ENCODE measurements at places on chromosomes 11 and 22.

DNA sequence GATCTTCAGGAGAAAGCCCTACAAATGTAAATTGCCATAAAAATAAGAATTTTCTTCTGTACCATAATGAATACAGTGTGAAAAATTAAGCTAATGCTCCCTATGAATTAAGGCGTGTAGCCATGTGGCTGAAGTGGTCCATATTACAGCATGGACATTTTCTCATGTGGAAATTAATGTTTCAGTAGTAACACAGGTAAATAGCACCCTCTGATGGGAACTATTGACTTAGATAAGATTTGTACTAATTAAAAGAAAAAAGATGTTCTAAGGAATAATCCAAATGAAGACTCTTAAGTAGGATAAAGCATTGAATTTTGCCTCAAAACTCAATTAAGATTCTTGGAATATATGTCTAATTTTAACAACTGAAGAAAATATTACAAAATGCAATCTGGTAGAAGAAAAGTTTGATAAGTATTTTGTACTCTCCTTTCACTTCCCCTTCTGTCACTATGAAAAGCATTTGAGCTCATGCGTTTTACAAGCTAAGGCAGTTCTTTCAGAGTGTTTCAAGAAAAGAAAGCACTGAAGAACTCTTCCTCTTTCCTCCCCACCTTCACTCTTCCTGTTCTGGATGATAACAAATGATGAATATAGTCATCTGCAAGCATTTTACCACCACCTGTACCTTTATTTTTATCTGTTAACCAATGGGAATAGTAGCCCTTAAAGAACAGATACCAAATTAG lies 9.9 kb upstream of the OR8D2 start:
- DNase-seq: no peak

GRCh38 chr11:6202041-6202440 lies 3.0 kb downstream of the OR52W1 start:
- DNase-seq: no peak

- no peak for DNase-seq
Observed at GRCh38 chr11:76601272-76601671, 69.3 kb downstream of the LRRC32 start.

DNA sequence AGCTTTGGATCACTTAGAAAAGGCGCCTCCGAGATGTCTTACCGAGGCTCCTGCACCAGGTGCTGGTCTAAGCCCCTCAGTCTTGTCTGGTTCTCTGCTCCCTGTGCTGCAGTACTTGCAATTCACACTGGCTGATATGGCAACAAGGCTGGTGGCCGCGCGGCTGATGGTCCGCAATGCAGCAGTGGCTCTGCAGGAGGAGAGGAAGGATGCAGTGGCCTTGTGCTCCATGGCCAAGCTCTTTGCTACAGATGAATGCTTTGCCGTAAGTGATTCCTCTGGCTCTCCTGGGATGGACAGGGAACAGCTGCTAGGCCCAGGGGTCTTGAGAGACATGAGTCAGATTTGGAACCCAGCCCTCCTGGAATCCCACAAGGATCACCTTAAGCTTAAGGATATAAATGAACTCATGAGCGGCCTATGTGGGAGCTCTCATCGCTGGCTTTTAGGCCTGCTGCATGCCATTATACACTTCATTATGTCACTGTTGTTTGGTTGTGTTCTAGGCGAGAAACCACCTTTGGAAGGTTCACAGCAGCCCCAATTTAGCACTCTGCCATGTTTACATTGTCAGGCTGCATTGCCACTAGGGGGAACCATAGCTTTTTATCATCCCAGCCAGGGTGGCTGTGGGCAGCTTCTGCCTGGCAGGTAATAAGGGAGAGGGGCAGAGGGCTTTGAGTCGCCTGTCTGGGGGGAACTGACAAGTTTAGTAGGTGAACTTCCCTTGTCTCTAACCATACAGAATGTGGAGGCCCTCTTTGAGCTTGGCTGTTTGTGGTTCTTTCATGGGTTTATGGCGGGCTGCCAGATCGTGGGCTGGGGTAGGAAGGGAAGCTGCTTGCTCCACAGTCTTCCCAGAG lies 8.5 kb downstream of the ACAD8 start:
- DNase-seq: no peak

GRCh38 chr11:82792822-82793569 lies 59.3 kb upstream of the FAM181B start:
- DNase-seq: no peak

GRCh38 chr11:123180574-123180973 lies 14.5 kb downstream of the CLMP start:
- no peak for DNase-seq

DNA sequence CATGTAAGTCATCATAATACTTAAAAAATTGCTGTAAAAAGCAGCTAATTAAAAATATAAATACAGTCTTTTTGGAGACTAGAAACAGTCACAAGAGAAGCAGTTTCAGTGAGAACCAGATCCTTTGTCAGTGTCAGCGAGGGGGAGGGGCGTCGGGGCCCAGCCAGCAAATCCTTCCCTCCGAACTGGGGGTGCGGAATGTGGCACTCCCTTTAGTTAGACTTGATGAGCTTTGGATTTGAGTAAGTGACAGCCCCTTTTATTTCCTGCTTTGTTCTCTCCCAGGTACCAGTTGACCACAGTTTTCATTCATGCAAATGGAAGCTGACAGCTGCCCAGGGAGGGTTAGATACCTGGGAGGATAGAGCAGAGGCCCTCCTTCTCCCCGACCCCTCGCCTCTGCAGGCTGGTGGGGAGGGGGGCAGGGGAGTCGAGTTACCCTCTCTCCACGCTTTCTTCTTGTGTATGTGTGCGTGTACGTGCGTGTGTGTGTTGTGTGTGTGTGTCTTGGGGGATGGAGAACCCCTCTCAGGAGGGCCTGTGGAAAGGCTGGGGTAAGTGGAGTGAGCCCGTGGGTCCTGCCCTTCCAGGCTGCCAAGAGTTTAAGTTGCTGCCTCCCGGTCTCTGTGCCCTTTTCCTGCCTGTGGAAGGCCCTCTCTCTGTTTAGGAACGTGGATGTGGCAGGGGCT lies 38.3 kb downstream of the PTPRJ start:
- DNase-seq: no peak

DNA sequence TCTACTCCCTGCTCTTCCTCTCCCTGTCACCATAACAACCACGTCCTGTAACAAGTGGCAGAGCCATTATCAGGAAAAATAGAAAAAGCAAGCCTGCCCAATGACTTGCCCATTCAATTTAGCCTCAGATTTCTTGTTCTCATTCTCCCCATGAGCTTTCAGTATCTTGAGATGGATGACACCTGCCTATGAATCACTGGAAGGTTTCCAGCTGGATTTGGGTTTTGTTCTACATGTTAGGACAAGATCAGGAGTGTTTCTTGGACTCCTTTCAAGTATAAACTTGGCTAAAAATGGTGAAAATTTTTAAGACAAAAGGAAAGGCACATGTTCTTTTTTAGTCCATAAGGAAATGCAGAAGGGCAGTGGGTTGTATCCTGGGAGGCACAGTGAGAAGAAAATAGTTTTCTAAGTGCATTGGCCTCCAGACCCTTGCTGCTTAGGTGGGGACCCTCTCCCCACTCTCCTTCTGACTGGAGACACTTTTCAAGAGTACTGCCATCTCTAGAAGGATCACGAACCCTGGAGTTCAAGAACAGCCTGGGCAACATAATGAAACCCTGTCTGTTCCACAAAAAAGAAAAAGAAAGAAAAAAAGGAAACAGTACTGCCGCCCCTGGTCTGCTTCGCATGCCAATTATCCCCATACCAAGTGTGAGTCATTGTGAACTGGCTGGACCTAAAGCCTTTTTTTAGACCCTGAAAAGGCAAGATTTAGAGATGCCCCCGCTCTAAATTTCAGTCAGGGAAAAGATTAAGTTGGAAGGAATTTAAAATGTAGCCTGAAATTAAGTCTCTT lies 51.0 kb downstream of the MTNR1B start:
- DNase-seq: no peak

DNA sequence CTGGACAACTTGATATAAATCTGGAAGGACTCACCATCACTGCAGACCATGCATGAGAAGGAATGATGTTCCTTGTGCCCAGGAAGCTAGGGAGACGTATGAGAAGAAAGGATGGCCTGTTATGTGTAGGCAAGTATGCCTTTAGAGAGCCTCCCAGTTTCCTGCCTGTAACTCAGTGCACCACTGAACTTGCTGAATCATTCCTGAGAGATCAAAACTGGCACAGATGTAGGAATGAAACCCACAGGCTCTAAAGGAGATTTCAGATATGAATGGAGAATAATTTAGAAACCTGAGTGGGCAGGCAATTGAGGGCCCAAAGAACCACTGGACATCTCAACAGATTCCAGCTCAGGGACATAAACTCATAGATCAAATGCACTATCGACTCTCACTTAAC lies 38.4 kb upstream of the PRSS23 start:
- DNase-seq: no peak

DNA sequence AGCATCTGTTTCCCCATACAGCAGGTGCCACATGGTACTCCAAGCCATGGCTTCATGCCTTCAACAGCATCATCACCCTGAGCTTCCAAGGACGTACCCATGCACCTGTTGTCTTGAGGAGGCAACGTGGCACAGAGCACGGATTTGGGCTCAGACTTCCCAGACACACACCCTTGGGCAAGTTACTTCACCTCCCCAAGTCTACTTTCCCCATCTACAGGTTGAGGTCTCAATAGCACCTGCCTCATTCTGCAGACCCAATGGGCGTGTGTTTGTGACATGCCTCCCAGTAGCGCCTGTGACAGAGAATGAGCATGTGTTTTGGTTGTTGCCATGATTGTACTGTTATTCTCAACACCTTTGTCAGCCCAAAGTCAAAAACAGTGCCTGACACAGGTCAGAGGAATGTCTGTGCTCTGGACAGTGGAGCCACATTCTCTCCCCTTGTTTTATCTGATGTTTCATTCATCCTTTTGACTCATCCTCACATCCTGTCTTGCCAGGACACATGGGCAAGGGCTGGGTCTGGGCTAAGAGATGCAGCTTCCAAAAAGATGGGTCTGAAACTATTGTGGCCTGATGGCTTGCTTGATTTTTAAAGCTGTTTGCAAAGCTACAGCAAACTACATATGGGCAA lies 53.4 kb upstream of the CCND1 start:
- DNase-seq: no peak

- no peak for DNase-seq
Observed at GRCh38 chr11:11416502-11416901, 63.5 kb upstream of the CSNK2A3 start.

- no peak for DNase-seq
Observed at GRCh38 chr22:47071807-47072641, 309.6 kb downstream of the TBC1D22A start.

GRCh38 chr11:119873761-119874421 lies 144.9 kb upstream of the NECTIN1 start:
- no peak for DNase-seq

- DNase-seq: no peak
Observed at GRCh38 chr22:40413873-40414272, 43.5 kb downstream of the SGSM3 start.

- no peak for DNase-seq
Observed at GRCh38 chr11:111603611-111604130, 1.4 kb downstream of the SIK2 start.

DNA sequence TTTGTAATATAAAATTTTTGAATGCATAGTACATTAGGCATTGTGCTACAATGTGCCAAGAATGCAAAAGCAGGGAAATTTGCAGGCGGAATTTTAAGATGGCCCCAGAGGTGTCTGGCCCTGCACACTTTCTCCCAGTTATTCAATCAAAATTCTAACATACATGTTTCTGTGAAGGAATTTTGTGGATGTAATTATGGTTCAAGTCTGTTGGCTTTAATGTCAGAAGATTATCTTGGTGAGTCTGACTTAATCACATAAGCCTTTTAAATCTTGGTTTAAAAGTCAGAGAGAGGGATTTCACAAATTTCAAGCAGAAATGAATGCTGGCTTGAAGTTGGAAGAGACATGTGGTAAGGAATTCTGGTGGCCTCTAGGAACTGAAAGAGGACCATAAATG lies 423.4 kb upstream of the CCDC179 start:
- no peak for DNase-seq

GRCh38 chr11:67983951-67984350 lies 19.9 kb downstream of the UNC93B1 start:
- no peak for DNase-seq

- DNase-seq: no peak
Observed at GRCh38 chr11:74412733-74413359, 14.6 kb upstream of the PGM2L1 start.

- no peak for DNase-seq
Observed at GRCh38 chr11:14914536-14914935, 22.5 kb upstream of the CYP2R1 start.

DNA sequence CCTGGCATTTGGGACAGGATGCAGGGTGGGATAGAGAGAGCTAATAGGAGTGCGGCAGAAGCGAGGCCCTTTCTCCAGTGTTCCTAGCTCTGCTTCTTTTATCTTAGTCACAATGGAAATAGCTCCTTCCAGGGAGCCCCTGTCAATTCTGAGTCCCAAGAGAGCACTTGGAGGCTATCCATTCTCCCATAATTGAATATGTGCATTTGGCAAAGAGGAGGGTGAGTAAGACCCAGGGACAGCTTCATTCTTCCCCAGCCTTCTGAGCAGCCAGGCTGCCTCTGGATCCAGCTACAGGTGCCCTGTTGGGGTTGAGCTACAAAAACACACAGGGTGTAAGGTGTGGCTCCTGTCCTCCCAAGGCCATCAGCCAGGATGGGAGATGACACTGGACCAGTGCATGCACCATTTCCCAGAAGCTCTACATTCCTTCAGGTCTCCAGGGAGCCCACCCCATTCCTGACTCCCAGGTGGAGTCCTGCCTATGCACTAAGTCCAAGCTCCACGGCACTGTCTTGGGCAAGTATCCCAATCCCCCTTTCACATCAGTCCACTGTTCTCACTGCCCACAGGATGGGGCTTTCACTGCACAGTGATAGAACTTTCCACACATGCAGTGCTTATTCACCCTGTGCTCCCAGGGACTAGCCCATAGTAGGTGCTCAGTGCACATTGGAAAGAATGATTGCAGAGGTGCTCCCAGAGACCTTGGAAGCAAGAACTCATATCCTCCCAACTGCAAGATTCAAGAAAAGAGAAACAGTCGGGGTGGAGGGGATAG lies 6.2 kb downstream of the MS4A10 start:
- DNase-seq: no peak

GRCh38 chr11:62595124-62595523 lies 3.8 kb upstream of the TUT1 start:
- DNase-seq: no peak
